ENCODE measurements at places on chromosomes 2 and 18.

DNA sequence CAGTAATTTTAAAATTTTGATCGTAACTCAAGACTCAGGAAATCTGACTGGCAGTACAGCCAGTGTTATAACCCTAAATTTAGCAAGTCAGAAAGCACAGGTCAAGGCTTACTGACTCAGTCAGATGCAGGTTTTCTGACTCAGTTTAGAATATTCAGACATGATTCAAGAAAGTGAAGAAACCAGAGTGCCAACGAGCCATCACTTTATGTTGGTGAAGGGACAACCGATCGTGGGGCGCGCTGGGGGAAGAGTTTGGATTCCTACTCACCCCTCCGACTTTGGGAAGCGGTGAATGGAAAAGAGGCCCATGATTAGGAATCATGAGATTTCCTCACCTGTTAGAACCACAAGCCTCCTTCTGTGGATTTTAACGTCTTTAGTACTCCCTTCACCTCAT is 998 bp downstream of the RNF149 start:
- DNase-seq: no peak

DNA sequence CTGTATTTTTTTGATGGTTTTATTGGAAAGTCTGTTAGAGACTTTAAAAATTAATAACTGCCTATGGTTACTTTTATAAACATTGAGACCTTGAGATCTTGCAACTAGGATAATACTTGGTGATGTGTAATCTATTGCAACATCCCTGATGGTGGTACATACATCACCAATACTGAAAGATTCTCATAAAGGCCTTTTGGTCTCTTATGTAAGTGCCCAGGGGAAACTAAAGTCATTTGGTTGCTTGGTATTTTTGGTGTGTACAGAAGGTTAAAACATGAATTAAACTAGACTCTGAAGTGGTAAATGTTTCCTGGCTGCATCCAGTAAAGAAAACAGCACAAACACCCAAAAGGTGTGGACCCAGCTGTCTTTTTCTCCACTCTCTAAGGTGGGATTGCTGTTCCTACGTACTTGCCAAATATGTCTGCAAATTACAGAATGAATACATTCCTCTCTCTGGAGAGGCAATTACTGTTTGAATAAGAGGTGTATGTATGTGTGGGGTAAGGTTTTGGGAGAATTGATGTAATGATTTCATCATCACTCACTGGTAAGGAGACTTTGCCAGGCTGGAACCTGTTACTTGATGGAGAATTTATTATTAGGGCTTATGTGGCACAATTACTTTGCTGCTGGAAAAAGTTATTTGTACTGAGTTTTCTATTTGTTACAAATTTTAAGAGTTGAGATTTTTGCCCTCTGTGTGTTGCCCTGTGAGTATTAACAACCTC is 3.6 kb downstream of the B3GNT2 start:
- no peak for DNase-seq

DNA sequence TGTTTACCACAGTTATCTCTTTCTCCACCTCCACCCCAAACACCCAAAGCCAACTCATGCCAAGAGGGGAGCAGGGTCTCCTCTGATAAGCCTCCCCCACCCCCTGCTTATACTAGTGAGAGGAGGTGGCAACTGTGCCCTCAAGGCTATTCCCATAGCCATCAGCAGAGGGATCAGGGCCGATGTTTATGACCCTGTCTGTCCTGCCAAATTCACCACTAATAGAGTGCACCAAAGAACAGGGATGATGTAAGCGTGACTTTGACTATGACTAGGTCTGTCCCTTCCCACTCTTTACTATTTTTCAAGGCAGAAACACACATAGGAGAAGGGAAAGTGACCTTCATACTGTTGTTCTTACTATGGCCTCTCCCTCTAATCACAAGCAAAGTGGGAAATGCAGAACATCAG is 74.6 kb downstream of the CLHC1 start:
- DNase-seq: no peak

- DNase-seq: no peak
Observed at GRCh38 chr2:37459095-37459981, 114.9 kb downstream of the QPCT start.

- DNase-seq: no peak
Observed at GRCh38 chr2:132586835-132587234, 83.2 kb downstream of the LYPD1 start.

- DNase-seq: no peak
Observed at GRCh38 chr2:57979158-57979557, 67.4 kb upstream of the VRK2 start.
